ENCODE measurements at places on chromosomes 2 and 18.

DNA sequence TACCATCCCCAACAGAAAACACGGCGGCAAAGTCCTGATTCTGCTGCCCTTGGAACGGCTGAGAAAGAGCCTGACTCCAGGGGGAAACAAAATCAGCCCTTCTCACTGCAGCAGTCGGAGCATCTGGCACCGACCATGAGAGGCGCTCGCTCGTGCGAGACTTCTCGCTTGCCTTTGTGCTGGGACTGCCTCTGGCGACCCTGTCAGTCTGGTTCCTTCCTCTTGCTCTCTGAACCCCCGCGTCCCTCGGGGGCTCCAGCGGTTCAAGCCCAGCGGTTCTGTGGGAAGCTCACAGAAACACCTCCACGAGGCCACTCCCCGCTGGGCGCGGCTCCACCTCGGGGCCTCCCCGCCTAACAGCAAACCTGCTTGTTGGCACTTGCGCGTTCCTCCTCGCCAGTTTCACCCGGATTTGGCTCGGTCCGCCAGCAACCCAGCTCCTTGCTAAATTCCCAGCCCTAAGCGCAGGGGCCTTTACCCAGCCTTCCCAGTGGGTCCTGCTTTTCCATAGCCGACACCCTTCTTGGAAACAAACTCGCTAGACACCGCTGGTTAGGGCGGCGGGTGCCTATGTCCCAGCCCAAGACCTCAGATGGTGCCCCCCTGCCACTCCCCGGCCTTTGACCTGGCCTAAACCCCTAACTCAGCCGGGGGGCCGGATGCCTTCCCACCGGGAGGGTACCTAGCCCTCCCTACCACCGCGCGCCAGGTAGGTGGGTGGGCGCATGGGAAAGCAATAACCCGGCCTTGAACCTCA is 2.2 kb downstream of the RND3 start:
- peak; percentile 53 for DNase-seq

- DNase-seq, result no peak
Observed at GRCh38 chr2:29991086-29991485, 69.7 kb upstream of the ALK start.

DNA sequence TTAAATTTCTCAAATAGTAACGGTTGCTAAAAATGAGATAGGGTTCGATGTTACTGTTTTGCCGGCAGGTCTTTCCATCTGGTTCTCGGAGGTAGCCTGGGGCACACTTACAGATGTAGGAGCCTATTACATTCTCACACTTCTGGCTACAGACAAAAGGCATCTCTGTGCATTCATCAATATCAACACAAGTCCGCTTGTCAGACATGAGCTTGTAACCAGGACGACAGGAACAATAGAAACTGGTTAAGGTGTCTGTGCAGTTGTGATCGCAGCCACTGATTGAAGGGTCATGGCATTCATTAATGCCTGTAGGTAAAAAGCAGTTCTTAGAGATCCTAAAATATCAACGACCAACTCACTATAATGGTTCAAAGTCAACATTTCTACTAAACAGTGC is 116.3 kb downstream of the DHRS9 start:
- DNase-seq, result no peak

DNA sequence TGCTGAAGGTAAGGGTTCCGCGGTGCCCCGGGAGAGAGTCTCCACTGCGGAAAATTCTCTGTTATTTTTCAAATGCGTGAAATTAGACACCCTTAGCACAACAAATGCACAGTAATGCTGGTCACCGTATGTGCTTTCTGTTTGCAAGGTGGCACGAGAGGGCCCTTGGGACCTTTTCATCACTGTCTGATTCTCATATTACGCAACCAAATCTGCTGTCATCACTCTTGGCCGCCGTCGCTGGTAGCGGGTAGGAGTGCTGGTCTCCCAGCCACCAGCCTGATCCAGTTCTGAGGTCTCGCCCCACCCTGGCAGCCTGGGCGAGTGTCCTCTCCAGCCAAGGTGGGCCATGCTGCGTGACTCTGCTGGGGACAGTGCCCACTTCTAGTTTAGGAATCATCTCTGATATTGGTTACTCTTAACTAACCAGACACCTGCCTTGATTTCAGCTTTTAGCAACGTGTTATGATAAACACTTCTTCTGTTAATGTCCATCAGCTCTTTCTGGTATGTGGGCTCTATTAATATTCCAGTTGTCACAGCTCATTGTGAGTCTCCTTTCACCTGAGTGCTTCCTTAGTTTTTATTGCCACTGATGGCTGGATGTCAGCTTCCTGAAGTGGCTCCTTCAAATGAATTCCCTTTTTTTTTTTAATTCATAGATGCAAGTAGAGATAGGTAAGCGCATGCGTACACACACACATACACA is 199.4 kb downstream of the GBX2 start:
- DNase-seq, result no peak

DNA sequence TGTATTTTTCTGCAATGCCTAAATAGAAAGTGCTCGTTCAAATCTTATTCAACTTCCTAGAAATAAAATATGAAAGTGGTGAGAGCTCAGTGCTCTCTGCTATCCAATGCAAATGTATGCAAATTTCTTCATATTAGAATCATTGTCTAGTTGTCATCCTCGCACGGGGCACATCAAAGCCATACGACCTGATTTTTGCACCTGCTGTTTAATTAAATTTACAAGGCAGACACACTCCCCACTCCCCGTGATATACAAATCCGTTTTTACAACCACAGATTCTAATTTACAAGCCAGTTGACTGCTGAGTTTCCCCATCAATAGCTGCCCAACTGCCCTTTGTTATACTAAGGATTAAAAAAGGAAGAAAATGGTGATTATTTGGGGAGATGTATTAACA is 284.6 kb downstream of the RNF144A start:
- DNase-seq, result no peak

DNA sequence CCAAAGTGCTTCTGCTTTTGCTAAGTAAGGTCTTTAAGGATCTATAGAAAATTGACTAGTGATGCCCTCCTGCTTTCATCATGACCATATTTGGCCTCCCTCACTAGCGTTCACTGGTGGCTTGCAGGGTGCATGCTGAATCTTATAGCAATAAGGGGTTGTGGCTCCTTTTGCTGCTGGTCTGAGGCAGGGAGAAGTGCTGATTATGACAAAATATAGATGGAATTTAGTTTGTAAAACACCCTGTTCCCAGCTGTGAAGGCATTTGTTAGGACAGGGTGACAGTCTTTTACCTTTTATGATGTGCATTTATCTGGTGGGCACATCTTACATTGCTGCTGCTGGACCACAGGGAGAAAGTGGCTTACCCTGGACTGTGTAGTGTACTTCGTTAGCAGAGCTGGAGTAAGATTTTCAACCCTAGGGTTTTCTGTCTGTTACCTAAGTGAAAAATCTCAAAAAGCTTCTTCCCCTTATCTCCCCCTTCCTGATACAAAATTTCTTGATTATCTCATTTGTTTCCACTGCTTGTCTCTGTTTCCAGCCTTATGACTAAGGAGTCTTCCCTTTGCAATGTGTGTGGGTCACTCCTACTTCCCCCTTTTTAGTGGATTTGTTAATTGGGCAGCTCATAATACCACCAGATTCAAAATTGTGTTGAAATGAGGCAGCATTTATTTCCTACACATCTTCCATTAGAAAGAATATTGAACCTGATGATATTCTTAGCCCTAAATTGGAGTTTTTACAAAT is 21.2 kb upstream of the RPL37A start:
- DNase-seq, result no peak

GRCh38 chr2:134982603-134983002 is 64.0 kb downstream of the CCNT2 start:
- no peak for DNase-seq

DNA sequence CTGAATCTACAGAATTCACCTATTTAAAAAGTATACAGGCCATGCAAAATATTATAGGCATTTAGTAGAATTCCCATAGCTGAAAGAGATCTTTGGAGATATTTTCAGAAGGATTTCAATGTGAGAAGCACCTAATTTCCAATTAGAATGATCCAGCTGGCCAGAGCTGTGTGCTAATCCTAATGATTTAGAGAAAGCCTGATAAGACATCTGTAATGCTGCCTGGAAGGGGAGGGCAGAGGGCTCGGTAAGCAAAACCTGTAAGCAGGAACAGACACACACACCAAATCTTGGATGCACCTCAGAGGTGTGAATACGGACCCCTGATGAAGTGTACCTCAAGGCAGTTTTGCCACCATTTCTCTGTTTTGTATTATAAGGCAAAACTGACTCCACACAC is 14.0 kb downstream of the SERTAD2 start:
- DNase-seq, result no peak

DNA sequence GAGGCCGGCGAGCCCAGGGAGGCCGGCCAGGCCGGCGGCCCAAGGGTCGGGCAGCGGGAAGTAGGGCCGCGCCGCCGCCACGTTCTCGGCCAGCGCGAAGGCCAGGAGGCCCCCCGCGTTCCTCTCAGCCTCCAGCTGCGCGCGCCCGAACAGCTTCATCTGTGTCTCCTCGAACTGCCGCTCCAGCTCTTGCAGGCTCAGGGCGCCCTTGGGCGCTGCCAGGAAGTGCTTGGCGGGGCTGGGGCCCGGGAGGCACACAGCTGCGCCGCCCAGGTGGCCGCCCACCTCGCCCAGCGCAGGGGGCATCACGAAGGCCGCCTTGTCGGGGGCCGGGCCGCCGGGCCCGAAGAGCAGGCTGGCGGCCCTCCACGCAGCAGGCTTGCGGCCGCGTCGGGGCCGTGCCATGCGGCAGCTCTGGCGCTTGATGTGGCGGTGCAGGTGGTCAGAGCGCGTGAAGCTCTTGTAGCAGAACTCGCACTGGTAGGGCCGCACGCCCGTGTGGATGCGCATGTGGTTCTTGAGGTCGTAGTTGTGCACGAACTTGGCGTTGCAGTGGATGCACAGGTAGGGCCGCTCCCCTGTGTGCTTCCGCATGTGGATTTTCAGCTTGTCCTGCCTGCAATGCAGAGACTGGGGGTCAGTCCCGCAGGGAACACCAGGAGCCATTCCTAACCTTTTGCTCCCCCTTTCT is 99.0 kb upstream of the SMAD2 start:
- no peak for DNase-seq

DNA sequence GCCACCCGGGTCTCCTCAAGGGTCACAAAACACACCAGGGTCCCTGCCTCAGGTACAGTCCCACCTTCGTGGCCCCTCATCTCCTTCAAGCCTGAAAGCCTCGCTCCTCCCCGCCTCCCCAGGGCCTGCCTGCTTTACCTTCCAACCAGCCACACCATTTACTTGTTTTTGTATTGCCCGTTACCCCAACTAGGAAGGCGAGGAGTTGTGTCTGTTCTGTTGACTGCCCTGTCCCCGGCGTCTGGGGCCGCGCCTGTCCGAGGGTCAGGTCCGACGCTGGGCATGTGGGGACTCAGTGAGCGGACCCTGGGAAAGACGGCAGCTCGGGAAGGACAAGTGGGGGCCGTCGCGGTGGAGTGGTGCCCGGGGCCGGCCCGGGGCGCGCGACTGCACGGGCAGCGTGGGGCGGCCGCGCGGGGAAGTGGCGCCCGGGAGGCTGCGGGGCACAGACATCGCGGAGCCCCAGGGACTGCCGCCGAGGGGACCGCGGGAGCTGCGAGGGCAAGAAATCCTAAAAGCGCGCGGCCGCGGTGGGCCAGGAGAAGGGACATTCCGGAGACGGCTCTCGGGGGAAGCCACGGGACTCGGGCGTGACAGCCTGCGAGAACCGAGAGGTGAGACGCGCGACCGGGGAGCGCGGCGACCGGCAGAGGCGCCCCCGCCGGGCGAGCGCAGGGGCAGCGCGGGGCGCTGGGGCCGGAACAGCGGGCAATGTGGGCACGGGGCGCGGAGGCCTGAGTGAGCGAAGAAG is 797 bp upstream of the GRHL1 start:
- DNase-seq, result no peak

DNA sequence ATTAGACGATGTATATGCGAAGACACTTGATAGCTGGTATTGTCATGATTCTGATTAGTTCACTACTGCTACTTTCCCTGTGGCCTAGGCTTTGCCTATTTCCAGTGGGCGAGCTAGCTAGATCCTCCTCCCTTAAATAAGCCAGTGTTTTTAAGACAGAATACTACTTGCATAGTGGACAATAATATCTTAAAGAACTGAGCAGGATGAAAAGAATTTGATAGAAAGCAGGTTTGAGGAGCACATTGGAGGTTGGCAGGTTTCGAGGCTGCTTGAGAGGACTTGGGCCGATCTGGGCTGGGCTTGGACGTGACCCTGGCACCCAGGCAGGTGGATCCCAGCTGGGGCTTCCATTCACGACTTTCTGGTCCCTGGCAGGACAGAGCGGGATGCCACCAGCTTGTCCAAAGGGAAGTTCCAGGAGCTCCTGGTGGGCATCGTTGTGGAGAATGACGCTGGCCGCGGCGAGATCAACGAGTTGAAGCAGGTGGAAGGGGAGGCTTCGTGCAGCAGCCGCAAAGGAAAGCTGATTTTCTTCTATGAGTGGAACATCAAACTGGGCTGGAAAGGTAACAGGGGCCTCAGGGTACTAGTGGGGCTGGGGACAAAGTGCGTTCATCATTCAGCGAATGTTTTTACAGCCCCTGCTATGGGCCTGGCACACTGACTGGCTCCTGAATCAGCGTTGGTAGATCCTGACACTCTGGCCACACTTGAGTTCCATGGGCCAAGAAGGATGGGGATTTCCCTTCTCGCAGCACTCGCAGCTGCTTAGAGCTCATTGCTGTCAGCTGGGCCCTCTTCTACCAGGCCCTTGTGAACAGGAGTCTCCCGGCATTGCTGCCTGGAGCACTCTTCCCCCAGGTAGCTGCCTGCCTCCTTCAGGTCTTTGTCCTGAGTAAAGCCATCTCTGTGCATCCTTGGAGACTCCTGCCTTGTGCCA is 16.9 kb downstream of the C2orf74 start:
- DNase-seq, result no peak

- no peak for DNase-seq
Observed at GRCh38 chr2:142915502-142915901, 38.0 kb downstream of the KYNU start.

- DNase-seq, result no peak
Observed at GRCh38 chr2:27021253-27022049, 11.3 kb upstream of the TMEM214 start.

DNA sequence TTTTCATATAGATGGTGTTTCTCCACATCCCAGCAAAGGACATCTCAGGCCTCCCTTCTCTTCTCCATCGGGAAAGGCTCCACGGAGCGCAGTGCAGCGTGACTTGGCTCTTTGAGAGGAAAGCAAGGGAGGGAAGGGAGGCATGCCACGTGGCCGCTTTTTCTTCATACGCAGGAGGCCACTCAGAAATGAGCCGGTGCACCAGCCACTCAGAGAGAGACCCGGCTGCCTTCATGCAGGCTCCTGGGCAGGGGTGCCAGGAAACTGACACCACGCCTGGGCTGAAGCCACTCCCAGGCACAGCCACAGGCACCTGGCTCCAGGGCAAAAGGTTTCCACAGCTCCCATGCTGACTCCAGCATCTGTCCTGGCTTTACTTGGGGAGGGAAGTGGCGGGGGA is 11.1 kb upstream of the LOXHD1 start:
- DNase-seq, result no peak

- no peak for DNase-seq
Observed at GRCh38 chr2:15703365-15703869, 111.7 kb downstream of the DDX1 start.

GRCh38 chr2:72149556-72150156 is 2.0 kb upstream of the CYP26B1 start:
- DNase-seq, result no peak

- DNase-seq, result no peak
Observed at GRCh38 chr2:139454251-139454650, 674.1 kb upstream of the NXPH2 start.
